ENCODE measurements at places on chromosomes 3 and 15.

GRCh38 chr15:71806452-71806931 lies 3.9 kb upstream of the NR2E3 start:
- DNase-seq, result no peak

DNA sequence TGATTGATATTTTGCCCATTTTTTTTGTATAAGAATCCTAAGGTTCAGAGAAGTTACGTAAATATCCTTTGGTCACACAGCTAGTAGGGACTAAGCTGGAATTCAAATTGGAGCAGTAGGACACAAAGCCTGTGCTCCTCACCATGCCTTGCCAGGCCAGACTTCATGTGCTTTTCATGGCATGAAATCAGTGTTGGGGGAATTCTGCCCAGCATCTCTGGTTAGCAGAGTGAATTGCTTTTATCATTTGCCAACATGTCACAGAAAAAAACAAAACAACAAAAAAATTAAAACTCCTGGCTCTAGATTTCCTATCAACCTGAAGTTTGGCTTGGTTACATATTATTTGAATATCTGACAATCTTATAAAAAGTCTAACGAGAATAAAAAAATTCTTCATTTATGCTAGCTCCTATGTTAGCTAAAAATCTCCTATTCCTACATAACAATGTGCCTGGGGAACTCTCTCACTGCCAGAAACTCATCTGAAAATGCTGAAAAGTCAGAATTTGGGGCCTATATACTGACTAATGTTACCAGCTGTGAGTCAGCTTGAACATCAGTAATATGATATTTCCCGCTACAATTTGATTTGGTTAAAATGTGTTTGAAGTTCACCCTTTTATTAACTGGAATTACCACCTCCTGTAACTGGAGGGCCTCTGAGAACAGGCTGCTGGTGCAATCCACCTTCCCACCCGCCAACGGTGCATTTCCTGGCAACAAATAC lies 141.7 kb downstream of the TIGIT start:
- no peak for DNase-seq

DNA sequence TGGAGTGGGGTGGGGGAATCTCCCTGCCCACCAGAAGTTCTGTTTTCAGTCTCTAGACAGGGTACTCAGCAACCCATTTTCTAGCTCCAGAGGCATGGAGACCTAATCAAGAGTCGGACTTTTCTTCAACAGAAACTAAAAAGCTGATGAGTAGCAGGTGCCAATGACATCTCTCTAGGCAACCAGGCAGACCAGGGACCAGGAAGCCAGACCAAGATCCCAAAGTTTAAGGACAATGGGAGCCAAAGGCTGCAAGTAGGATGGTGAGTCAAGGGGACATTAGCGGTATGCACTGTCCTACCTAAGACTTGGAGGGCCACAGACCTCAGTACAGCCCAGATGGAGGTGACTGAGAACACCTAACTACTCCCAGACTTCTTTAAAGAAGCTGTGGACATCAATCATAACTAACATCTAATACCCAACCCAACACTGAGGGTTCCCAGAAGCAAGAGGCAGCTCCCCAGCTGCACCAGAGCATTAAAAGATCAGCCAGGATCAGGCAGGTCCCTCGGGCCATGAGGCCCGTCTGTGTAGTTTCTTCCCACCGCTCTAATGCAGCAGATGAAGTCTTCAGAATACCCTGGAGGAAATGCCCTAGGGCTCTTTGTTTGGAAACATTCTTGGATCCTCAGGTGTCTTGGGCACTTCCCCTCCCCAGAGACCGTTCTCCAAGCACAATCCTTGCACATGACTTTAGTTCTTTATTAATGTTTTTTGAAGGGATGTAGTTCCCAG lies 979 bp downstream of the CCDC71 start:
- no peak for DNase-seq

DNA sequence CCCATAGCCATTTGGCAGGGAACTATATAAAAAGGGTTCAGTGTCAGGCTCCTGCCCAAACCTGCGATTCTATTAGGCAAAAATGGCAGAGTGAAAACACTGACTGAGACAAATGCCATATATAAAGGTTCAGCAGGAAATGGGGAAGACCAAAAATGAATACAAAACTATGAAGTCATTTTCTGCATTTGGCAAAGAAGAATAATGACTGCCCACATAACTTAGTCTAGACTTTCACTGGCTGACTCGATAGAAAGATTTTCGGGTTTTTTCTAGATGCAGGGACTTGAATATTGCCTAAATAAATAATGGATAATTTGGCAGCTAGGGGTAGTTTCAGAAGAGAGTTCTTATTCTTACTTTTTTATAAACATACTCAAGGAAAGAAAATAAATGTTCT lies 178.0 kb downstream of the TPRG1 start:
- DNase-seq, result no peak

GRCh38 chr3:52838561-52839267 lies 3.9 kb upstream of the MUSTN1 start:
- DNase-seq, result no peak

GRCh38 chr15:101503296-101503599 lies 13.7 kb upstream of the PCSK6 start:
- DNase-seq, result no peak

DNA sequence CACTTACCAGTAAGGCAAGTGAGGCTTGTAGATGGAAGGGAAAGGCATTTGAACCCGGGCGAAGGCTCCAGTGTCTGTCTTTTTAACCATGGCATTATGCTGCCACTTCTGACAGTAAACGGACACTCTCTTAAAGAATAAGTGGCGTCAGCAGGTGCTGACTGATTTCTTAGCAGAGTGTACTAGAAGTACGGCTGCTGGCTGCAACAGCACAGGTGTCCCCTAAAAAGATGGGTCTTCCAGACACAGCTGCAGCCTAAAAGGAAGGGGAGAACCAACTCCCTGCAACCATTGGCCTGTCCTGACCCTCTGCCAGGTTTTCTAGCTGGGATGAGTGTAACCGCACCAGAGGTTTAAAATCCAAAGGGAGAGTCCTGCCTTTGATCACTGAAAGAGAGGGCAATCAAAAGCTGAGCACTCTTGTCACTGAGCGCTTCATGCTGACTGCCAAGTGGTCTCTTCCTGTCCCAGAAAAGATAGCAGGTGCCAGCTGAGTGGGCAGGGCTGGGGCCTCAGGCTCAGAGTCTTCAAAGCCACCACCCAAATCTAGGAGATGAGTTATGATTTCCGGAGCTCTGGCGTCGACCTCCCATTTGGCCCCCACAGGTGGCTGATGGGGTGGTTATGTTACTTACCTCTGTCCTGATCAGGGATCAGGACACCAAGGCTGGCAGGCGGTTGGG lies 255.8 kb downstream of the SLCO3A1 start:
- no peak for DNase-seq

- no peak for DNase-seq
Measured at GRCh38 chr3:24191801-24192403, 246.8 kb downstream of the NR1D2 start.

GRCh38 chr15:81312790-81313543 lies 11.0 kb downstream of the STARD5 start:
- no peak for DNase-seq

DNA sequence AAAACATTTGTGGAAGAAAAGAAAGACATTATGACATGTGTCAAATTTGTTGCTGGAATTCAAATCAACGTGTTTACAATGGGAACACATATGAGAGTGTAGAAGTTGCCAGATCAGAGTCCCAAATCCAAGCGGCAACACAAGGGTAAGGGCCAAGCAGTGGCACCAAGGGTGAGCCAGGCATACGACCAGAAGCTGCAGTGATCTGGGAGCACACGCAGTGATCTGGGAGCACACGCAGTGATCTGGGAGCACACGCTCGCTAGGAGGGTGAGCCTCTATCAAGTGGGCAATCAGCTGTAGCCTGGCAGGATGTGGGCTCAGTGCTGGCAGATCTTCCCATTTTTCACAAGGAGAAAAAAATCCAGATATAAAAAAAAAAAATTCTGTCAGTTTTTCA lies 148.2 kb downstream of the TLE3 start:
- no peak for DNase-seq

DNA sequence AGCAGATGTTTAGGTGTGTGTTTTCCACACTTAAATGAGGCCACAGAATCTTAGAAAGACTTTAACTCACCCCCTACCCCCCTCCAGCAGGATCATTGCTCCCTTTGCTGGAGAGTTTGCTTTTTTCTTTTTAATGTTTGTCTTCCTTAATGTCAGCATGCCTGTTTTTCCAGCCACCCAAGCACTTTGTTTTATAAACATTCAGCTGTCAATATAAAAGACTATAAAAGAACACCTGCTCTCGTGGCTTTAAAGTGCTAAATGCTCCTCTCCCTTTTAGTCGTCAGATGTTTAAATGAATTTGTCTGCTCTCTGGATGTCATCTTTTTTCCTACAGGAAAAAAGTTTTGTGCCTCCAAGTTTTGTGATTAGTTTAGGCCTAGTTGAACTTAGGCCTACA lies 61.7 kb downstream of the SIDT1 start:
- no peak for DNase-seq

DNA sequence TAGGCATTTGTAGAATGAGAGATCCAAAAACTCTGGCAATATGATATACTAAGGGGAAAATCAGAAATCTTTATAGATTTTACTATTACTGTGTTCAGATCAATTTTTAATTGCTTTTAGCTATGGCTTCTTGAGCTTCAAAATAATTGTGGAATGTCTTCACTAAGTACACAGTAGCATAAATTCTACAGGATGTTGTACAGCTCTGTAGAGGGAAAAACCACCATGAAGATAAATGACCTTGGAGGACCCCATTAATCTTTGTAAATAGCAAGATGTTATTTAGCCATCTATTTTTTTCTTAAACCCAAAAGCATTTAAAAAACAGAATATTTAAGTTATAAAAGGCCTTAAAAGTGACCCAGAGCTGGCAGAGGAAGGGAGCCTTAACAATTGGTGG lies 43.9 kb upstream of the FNDC3B start:
- no peak for DNase-seq

DNA sequence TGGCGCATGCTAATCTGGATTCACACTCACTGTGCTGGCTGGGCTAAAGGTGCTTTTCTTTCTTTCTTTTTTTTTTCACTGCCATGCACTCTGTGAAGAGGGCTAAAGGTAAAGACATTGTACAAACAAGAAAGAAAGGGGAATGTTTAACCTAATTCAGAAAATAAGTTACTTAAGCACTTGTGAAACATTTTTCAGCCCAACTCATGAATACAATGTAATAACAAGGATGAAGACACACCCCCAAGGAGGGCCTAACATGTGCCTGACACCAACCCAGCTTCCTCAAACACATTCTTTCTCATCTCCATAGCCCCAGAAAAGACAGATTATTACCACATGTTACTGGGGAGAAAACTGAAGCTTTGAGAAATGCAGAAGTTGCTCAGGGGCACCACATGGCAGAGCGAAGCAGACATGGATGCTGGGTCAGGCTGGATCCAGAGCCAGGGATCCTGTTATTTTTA lies 5.7 kb downstream of the STIMATE start:
- no peak for DNase-seq

GRCh38 chr15:38486936-38487335 lies 33.0 kb downstream of the FAM98B start:
- no peak for DNase-seq

- no peak for DNase-seq
Measured at GRCh38 chr15:31360843-31361763, 34.5 kb downstream of the KLF13 start.

GRCh38 chr3:40908612-40909011 lies 290.7 kb upstream of the CTNNB1 start:
- no peak for DNase-seq

- DNase-seq, result no peak
Measured at GRCh38 chr3:156371701-156372100, 183.2 kb downstream of the SSR3 start.

DNA sequence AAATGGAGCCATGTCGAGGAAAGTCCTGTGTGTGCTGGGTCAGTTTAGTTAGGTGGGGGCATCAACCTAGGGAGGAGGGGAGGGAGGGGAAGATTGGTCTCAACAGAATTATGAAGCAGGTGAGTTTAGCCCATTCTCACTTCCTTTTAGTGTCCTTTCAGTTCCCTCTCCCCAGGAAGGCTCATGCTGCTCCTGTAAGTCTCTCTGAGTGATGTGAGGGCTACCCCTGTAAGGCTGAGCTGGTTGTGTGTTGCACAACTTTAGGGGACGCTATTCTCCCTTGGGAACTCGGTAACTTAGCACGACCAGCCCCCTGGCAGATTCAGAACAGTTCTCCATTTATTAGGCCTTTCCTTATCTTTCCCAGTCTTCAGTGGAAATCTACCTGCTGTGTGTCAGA lies 21.2 kb downstream of the IL5RA start:
- DNase-seq, result no peak

DNA sequence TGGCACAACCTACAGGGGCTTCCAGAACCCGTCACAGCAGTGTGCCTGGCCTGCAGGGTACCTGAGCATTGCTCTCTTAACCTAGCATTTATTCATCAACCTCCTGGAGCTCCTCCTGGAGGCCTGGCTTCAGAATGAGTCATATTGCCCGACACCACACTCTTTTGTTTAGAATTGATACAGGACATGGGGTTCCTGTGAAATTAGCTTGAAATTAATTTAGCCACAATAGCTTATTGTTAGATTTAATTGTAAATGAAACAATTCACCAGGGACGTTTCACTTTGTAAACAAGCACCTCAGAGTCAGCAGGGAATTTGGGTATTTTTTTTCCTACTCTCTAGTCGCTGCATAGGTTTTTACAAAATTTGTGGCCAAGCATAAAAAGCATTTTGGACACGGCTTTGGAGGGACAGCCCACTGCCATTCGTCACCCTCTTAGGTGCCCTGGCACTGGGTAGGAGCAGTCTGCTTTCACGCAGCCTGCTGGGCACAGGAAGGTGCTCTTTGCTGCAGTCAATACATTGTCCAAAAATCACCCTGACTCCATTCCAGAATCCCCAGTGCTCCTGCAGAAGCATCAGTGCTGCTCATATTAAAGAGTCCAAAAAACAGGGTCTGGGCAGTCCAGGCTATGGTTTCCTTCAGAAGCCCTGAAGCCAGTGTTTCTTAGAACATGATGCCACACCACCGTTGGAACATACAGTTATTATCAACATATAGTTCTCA lies 60.8 kb upstream of the MEF2A start:
- no peak for DNase-seq

DNA sequence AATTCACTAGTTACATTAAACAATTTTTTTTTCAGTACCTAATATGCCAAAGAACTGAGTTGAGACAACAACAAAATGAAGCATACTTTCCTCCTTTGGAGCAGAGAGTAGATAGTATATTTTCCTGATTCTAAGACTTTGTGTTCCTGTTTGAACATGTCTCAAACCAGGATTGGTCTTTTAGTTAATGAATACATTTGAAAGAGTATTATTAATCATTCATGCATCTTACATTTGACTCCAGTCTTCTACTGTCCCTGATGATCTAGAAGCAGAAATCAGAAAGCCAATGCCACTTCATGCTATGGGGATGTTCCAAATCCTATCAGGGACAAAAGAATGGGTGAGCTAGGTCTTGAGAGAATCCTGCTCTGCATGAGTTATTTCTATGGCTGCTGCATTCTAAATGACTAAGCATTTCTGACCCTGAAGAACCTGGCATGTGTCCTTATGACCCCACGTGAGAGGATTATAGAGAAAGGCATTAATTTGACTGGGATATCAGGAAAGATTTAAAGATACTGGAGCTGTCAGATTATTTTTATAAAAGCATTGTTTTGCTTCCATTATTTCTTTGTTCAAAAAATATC lies 32.9 kb upstream of the MBNL1 start:
- DNase-seq, result no peak
